ENCODE measurements at places on chromosomes 5 and 9. TPM values are rescaled to one million over a fixed set of nuclear protein-coding genes. Genes with fewer than 3 reads are reported as not detected.

Gene GCNT4
- polyA plus RNA-seq: 2.6 TPM

Gene PCDHA10
- polyA plus RNA-seq: 1.7 TPM

Gene MCC
- 2.4 TPM for polyA plus RNA-seq

Gene GADD45G
- 48.4 TPM for polyA plus RNA-seq

Gene TMEM252
- 3.4 TPM for polyA plus RNA-seq

Gene TXN
- 541 TPM for polyA plus RNA-seq

GRCh38 chr9:92808726-92809451 is 44.3 kb upstream of the BICD2 start:
- DNase-seq: peak; percentile 85

DNA sequence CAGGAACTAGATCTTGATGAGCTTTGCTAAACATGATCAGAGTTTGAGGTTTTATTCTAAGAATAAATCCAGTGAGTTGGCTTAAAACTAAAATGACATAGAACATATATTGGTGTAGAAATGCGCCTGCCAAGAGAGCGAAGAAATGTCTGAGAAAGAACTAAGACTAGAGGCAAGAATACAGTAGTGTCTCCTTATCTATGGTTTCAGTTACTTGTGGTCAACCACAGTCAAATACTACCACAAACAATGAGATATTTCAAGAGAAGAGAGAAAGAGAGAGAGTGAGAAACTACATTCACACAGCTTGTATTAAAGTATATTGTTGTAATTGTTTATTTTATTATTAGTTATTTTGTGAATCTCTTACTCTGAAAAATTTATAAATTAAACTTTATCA is 254.4 kb upstream of the CDH10 start:
- no peak for DNase-seq

DNA sequence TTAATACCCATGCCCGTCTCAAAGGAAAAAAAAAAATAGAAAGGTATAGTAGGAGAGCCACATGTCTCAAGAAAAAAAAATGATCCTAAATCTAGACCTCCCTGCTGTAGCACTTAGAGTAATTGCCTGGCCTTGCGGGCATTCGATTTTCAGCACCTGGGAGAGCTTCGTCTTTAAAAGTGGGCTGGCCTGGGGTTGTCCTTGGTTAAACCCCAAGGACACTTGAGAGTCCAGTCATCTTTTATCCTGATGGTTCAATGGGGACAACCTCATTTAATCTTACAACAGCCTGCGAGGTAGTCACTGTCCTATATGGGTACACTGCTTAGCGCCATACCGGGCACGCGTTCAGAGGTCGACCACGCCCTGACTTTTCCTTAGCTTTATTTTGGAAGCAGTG is 60.1 kb downstream of the MAT2B start:
- no peak for DNase-seq

DNA sequence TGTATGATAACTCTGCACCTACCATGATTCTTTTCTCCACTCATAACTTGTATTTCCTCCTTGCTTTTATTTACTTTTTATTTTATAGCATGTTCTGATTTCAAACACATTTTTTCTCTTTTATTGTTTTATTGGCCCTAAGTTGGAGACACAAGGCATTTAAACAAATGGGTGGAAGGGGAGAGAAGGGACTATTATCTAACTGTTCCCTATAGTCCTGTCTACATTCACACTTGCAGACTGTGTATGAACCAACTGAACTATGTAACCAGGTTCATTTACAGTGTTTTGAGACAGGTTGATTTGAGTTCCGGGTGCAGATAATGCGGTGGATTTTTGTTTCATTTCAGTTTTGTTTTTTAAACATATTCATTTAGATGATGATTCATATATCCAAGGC is 830.6 kb upstream of the SEMA6A start:
- no peak for DNase-seq

GRCh38 chr5:116669261-116670031 is 94.8 kb upstream of the SEMA6A start:
- no peak for DNase-seq

- no peak for DNase-seq
Measured at GRCh38 chr9:106718936-106719335, 144.0 kb upstream of the ZNF462 start.
